ENCODE measurements at places on chromosomes 12 and 14.

DNA sequence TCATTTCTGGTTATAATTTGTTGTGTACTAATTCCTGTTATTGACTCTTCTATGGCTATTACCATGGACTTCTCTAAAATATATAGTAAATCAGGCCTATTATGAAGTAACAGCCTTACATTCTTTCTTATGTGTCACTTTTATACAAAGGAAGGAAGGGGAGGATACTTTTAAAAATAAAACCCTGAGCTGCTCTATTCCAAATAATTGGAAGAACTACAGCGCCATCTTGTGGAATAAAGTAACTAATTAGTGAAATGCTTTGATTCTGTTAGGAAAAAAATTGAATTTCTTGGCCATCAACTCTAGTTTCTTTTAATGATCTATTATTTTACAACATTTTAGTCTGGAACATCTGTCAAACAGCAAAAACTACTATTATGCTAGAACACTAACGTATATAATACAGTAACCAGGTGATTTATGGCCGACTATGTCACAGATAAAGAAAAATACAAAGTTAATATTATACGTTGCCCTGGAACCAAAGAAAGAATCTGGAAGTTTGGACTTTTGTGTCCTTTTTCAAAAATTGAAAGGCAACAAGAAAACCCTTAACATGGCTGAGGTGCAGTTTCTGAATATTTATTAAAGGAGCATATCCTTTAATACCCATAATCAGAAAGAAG, 55.0 kb upstream of the NELL2 start:
- DNase-seq: no peak

- DNase-seq: no peak
Measured at GRCh38 chr12:88571543-88571942, 8.7 kb downstream of the KITLG start.

GRCh38 chr12:630656-631632, 32.3 kb downstream of the NINJ2 start:
- peak; percentile 39 for DNase-seq

DNA sequence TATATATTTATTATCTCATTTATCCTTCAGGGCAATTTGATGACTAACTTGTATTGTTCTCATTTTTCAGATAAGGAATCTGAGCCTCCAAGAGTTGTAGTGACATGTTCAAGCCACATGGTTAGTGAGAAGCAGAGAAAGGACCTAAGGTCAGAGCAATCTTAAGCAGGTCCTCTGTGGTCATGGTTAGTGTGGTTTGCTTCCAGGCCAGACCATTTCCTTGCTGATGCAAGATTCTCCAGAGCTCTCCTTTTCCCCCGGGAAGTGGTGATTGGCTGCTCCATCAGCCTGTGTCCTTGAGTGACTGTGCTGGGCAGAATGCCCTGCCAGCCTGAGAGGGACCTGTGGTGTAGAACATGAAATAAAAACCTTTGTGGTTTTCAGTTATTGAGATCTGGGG, 141.3 kb downstream of the KTN1 start:
- DNase-seq: no peak

DNA sequence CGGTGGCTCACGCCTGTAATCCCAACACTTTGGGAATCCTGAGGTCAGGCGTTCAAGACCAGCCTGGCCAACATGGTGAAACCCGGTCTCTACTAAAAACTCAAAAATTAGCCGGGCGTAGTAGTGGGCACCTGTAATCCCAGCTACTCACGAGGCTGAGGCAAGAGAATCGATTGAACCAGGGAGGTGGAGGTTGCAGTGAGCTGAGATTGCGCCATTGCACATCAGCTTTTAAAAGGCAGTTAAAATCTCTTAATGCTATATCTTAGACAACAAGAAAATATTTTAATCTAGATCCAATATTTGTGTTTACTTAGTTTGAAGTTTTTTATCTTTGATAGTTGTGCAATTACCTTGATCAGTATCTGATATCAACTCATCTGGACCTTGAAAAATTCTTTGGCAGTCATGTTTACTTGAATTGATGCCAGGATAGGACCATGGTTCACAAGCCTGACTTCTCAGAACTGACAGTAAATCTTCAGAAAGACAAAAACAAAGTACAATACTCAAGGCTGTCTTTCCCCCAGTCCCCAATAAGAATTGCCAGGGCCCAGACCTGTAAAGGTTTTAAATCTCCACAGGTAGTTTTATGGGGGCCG, 135.0 kb upstream of the AEBP2 start:
- DNase-seq: no peak

- DNase-seq: no peak
Measured at GRCh38 chr14:100302616-100303015, 3.6 kb downstream of the SLC25A29 start.

DNA sequence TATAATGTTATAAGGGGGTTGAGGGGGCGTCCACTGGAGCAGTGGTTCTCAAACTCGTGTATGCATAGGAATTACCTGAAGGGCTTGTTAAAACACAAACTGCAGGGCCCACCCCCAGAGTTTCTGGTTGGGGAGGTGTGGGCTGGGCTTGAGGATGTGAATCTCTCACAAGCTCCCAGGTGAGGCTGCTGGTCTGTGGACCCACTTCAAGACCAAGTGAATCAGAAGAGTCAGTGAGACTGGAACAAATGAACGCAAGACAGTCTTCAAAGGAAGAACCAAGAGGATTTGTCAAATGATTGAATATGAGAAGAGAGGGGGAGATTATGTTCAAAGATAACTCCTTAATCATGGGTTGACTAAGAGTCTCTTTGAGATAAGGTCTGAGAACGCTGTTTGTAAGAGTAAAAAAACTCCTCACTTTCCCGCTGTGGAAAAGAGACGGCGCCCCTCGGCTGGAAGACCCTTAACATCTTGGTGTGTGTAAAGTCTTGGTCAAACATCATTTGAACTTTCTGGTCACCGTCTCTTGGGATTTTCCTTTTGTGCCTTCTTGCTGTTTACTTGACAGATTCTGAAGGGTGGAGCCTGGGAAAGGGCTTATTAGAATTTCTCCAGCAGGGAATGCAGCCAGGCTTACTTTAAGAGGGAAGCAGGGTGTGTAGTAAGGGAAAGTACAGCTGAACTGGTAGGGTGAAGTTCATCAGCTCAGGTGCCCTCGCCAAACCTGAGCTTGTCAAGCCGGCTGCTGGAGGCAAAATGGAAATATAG, 5.3 kb upstream of the FOXN3 start:
- no peak for DNase-seq

DNA sequence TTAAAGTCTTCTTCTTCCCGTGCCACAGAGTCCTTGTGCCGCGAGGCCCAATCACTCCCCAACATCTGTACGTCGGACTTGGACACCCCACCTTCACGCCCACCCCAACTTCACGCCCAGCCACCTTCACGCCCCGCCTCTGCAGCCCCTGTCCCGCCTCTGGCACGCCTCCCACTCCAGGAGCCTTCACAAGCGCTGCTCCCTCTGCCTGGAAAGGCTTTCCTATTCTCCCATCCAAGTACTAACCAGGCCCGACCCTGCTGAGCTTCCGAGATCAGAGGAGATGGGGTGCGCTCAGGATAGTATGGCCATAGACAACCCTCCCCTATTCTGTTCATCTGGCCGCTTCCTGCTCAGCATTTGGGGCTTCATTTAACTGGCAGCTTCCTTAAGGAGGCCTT, 17.3 kb upstream of the EIF5 start:
- no peak for DNase-seq

GRCh38 chr14:65016471-65016870, 29.8 kb downstream of the FNTB start:
- DNase-seq: no peak

- no peak for DNase-seq
Measured at GRCh38 chr12:121365416-121366062, 13.3 kb upstream of the ANAPC5 start.

GRCh38 chr12:69123919-69124638, 115.3 kb upstream of the CPSF6 start:
- DNase-seq: no peak

DNA sequence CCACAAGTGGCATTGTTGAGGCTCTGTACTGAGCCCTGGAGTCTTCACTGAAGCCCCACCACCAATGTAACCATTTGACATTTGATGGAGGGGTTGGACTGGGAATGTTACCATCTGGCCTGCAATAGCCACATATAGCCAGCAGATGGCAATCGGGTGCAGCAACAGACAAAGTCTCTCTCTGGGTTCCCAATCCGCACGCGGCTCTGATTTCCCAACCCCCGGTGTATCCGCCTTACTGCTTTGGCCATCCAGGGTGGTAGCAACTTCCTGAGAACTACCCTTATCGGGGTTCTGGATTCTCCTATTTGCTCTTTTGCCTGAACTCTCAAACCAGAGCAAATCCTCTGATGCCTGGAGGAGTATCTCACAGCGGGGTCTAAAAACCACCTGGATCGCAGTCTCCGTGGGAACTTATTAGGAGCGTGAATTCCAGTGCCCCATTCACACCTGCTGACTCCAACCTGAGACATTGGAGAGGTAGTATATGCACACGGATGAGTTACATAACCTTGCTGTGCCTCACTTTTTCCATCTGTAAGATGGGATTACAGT, 14.2 kb downstream of the VRTN start:
- DNase-seq: peak; percentile 37

DNA sequence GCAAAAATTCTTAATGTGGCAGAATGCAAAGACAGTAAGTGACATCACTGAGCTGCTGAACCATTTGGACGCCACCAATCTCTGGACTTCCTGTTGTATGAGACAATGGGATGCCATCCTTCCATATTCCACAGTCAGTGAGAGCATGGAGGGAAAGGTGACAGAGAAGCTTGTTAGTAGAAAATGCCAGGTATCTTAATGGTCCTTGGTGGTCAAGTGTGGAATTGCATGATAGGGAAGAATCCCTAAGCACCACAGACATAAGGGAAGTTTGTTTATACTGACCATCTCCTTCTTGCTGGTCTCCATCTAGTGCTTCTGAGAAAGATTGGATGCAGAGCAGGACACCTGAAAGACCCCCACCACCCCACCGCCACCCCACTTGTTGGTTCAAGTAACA, 1410.0 kb upstream of the TMEM132C start:
- no peak for DNase-seq

- no peak for DNase-seq
Measured at GRCh38 chr14:51302295-51303030, 62.4 kb downstream of the TMX1 start.

DNA sequence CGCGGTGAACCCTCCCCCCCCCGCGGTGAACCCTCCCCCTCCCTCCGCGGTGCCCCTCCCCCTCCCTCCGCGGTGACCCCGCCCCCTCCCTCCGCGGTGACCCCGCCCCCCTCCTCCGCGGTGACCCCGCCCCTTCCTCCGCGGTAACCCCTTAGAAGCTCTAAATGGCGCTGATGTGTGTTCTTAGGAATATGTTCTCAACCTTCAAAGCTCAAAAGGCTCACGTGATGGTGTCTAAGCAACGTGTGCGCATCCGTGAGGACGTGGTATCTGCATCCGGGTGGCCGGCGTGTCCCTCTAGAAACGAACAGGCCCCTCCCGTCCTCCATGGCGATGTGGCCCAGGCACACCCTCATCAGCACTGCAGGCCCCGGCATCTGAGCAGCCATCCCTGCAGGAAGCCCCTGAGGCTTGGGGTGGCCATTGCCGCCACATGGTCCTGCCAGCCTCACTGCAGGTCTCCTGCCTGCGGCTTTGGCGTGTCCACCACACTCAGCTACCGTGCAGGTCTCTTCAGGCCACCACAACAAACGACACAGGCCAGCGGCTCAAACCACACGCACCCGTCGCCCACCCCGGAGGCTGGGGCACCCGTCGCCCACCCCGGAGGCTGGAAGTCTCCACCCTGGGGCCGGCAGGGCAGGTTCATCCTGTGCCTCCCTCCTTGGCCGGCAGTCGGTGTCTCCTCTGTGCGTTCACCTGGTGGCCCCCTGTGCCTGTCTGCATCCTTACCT, 14.5 kb upstream of the FBRSL1 start:
- DNase-seq: peak; percentile 49

DNA sequence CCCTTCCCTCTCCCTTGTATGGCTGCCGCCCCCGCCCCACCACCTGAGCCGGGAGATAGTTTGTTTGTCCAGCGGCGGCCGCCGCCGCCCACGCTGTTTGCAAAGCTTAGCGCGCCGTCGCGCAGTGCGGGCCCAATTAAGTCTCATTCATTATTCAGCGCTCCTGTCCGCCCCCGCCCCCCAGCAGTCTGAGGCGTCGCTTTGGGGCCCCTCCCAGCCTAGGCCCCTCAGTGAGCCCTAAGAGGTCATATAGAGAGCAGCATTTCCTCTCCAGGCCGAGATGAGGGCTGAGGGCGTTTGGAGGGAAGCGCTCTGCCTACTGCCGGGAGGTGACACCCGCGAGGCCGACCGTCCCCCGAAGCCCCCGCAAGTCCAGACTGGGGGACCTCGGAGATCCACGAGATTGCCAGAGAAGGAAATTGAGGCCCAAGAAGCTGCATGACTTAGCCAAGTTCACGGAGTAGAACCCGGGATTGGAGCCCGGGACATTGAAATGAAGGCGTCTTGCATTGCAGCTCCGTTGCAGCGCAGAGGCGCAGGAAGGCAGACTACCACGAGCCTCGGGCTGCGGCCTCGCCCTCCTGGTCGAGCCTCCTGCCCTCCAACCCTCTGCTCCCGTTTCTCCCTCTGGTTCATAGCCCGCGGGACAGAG, at the start of gene DNAJC22:
DNAJC22 (plus strand) TSS at position 230 of the 652 bp plus-strand sequence. CDS start 1,985 bp downstream, outside the sequence.
- DNase-seq: no peak

- DNase-seq: no peak
Measured at GRCh38 chr12:49583366-49584094, 15.6 kb upstream of the MCRS1 start.

DNA sequence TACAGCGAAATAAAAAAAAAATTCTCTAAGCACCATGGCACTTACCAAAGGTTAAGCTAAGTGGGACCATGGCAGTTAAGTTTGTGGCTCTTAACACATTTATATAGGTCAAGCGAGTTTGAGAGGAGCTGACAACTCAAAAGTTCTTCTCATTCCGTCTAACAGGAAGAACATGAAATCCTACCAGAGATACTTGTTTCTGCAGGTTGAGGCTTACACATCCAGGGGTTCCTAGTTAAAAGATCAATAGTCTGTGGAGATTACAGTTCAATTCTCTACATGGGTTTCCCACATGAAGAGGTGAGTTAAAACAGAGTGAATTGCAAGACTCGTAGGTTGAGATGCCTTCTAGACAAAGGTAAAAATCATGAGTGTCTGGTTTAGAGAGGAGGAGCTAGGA, 142.6 kb downstream of the EMP1 start:
- no peak for DNase-seq

DNA sequence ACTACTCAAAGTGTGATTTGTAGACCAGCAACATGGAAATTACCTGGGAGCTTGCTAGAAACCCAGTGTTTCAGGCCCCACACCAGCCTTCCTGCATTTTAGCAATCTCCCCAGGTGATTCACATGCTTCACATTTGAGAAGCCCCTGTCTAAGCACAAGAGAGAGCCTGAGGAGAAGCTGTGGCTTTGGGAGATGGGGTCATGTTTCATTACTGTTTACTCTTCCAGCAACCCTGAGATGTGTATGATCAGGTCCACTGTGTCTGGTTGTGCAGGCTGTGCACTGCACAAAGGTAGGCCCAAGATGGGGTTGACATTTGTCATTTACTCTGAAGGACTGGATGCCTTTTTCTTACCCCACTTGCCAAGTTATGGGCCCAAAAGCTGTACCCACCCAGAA, 190.1 kb downstream of the SLC41A2 start:
- no peak for DNase-seq

Measured in T follicular helper cell (primary cell).